Caco-2 (cell line): ENCODE measurements at places on chromosomes 2 and 18. TPM values are rescaled to one million over a fixed set of nuclear protein-coding genes. Genes with fewer than 3 reads are reported as not detected.
A peak's percentile ranks its signal among the peaks of the same experiment; 100 is the strongest.

The PTH2R gene
- 0.32 and 1.3 TPM in 2 replicates for total RNA-seq

The PAIP2B gene
- total RNA-seq = 9.1 and 9.9 TPM in 2 replicates

The NT5DC4 gene
- total RNA-seq = 3.3 and 4.0 TPM in 2 replicates

DNA sequence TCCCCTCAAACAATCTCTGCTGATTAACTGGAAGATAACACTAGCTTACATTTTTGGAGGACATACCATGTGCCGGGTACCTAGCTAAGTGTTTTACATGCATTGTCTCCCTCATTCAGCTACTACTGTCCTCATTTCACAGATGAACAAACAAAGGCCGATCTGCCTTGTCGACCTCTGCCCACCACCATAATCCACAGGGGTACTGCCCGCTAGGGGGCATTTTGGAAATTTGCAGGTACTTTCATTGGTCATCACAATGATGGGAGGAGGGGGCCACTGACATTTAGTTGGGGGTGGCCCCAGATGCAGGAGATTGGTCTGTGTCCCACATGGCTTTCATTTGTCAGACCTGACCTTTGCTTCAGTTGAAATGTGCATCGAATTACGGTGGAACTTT is 3.9 kb upstream of the TMEM163 start:
- DNase-seq = no peak
- no peak overlapping the region for H3K4me3 ChIP-seq
- H3K27me3 ChIP-seq = peaks cover 6% of the 10 kb centered on the region

DNA sequence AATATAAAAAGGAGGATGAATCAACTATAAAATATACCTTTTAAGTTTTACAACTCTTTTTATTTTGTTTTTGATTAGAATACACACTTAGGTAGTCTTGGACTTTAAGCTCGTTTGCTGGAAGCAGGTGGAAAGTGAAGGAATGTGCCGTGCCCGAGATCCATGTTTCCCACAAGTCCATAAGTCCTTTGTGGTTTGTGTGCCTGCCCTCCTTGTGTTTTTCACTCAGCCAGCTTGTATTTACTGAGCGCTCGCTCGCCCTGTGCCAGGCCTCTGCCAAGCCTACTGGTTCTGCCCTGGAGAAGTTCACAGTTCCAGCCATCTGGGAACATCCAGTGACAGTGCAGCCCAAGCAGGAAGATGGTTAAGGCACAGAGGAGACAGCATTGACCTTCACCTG is 142.6 kb downstream of the MGAT5 start:
- H3K4me1 ChIP-seq = no peaks in the 10 kb centered on the region
- DNase-seq = no peak
- H3K36me3 ChIP-seq = 0 out of 2 replicates have a peak, but pooled peaks cover 2% of the 10 kb centered on the region
- no peak overlapping the region for H3K27ac ChIP-seq
- H3K4me3 ChIP-seq = no peak overlapping the region

- no peaks in the 10 kb centered on the region for H3K36me3 ChIP-seq
- no peak overlapping the region for H3K27ac ChIP-seq
- H3K4me1 ChIP-seq = no peaks in the 10 kb centered on the region
- peaks cover 2% of the 10 kb centered on the region for H3K27me3 ChIP-seq
- no peak overlapping the region for H3K4me3 ChIP-seq
These were observed 148.1 kb downstream of the SLC4A3 start for GRCh38 chr2:219775506-219775905.

The LYG2 gene
- total RNA-seq = not detected in 2 replicates

DNA sequence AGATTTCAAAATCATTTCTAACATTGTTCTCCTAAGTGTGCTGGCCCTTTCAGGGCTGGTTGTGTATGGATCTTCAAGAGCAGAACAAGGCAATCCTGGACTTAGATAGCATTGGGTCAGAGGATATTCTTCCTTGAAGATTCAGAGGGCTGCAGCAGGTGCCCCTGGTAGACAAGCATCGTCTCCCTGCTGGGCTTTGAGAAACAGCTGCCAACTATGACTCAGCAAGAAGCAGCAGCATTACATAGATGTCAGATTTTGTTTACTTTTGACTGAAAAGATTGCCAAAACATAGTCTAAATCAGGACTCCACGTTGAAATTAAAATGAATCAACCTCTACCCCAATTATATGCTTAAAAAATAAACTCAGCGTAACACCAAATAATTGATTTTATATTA is 618.8 kb downstream of the SOCS6 start:
- H3K4me3 ChIP-seq = no peak overlapping the region
- H3K27me3 ChIP-seq = no peaks in the 10 kb centered on the region
- no peaks in the 10 kb centered on the region for H3K4me1 ChIP-seq
- no peak for DNase-seq
- H3K27ac ChIP-seq = no peak overlapping the region
- H3K36me3 ChIP-seq = no peaks in the 10 kb centered on the region

DNA sequence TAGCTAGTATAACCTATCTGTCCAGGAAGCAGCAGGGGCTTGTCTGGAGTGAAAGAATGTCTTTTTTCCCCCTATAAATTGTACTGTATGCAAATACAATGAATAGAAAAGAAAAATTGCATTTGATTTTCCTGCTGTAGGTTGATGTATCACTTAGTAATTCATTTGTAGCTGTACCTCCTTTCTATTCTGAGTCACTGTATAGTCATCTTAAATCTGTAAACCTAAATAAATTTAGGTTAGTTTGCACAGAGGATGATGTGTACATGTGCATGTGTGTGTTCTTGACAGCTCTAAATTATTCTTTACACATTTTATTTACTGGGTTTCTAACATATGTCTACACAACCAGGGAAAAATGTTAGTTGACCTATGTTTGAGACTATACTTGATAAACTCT is 478.7 kb upstream of the CNTNAP5 start:
- no peak overlapping the region for H3K4me3 ChIP-seq
- no peak overlapping the region for H3K27ac ChIP-seq
- no peak for DNase-seq
- H3K4me1 ChIP-seq = no peaks in the 10 kb centered on the region
- no peaks in the 10 kb centered on the region for H3K27me3 ChIP-seq

GRCh38 chr18:73007195-73007914 is 139.6 kb upstream of the NETO1 start:
- no peak overlapping the region for H3K27ac ChIP-seq
- H3K36me3 ChIP-seq = no peaks in the 10 kb centered on the region
- no peak overlapping the region for H3K4me3 ChIP-seq
- no peaks in the 10 kb centered on the region for H3K27me3 ChIP-seq
- DNase-seq = no peak

DNA sequence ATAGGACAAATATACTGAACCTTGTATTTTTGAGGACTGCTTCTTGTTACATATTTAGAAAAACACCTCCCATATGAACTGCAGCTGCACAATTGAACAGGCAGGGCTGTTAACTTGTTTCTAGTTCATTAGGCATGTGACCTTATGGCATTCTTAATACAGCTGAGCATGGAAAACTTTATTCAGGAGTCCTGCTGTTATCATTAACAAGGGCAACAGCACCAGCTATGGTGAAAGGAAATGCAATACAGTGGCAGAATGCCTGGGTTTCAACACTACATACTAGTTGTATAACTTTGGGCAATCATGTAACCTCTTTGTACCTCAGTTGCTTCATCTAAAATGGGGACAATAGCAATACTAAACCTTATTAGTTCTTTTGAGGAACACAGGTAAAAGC is 71.8 kb downstream of the GDF7 start:
- no peaks in the 10 kb centered on the region for H3K4me1 ChIP-seq
- no peaks in the 10 kb centered on the region for H3K27me3 ChIP-seq
- no peak for DNase-seq
- no peak overlapping the region for H3K27ac ChIP-seq

The CAVIN2 gene
- total RNA-seq = not detected in 2 replicates

- no peak overlapping the region for H3K27ac ChIP-seq
- peaks cover 5% of the 10 kb centered on the region for H3K4me1 ChIP-seq
- DNase-seq = no peak
- H3K36me3 ChIP-seq = no peaks in the 10 kb centered on the region
- no peak overlapping the region for H3K4me3 ChIP-seq
These were observed 156.7 kb downstream of the WDSUB1 start for GRCh38 chr2:159129824-159130223.

- peaks cover 4% of the 10 kb centered on the region for H3K36me3 ChIP-seq
These were observed 50.3 kb upstream of the FOSL2 start for GRCh38 chr2:28342081-28342967.

- H3K27ac ChIP-seq = no peak overlapping the region
- no peaks in the 10 kb centered on the region for H3K36me3 ChIP-seq
- H3K27me3 ChIP-seq = no peaks in the 10 kb centered on the region
- H3K4me3 ChIP-seq = no peak overlapping the region
- peaks cover 14% of the 10 kb centered on the region for H3K4me1 ChIP-seq
These were observed 4.1 kb downstream of the MTA3 start for GRCh38 chr2:42572297-42573081.

The ALPG gene
- total RNA-seq = 1.9 and 2.5 TPM in 2 replicates

The ZSCAN30 gene
- 11.9 and 14.1 TPM in 2 replicates for total RNA-seq

DNA sequence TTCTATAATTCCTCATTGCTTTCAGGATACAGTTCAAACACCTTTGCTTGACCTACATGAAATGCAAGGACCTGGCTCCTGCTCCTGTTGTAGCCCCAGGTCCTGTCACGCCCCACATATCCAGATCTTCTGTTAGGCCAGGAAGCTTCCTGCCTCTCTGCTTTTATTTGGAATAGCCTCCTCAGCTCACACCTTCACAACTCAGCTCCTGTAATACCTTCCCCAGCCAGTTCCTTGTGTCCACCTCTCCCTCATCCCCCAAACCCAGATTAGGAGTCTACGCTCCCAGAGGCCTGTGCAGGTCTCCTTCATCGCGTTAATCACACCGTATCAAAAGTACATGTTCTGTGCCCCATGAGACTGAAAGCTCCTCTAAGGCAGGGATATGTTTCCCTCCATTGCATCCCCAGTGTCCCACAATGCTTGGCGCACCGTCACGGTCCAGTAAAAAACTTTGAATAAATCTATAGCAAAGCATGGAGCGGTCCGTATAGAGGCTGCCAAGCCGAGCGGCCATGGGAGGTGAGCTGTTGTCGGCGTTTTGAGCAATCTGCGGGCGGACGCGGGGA is 371 bp downstream of the MDH1B start:
- peak; percentile 22 for DNase-seq
- no peaks in the 10 kb centered on the region for H3K4me1 ChIP-seq
- H3K27me3 ChIP-seq = no peaks in the 10 kb centered on the region

The NDUFS1 gene
- 123 TPM in 2 replicates for total RNA-seq

DNA sequence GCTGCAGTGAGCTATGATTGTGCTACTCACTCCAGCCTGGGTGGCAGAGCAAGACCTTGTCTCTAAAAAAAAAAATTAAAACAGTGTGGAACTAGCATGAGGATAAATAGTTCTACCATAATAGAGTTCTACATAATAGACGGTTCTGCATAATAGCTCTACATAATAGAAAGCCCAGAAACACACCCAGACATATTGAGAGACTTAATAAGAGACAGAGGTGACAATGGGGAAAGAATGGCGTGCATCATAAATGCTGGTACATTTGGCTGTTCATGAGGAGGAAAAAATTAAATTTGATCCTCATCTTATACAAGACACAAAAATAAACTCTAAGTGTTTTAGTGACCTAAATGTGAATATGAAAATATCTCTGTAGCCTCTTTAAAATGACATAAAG is 58.5 kb downstream of the PTRHD1 start:
- no peak overlapping the region for H3K4me3 ChIP-seq
- no peaks in the 10 kb centered on the region for H3K27me3 ChIP-seq
- DNase-seq = no peak
- H3K4me1 ChIP-seq = peaks cover 6% of the 10 kb centered on the region

The MARCHF4 gene
- not detected in 2 replicates for total RNA-seq

GRCh38 chr2:65019675-65020195 is 30.5 kb downstream of the SLC1A4 start:
- no peak overlapping the region for H3K4me3 ChIP-seq
- no peaks in the 10 kb centered on the region for H3K36me3 ChIP-seq
- DNase-seq = no peak
- H3K27ac ChIP-seq = no peak overlapping the region
- no peaks in the 10 kb centered on the region; the same call in 1 of the 2 replicates for H3K27me3 ChIP-seq

- no peaks in the 10 kb centered on the region for H3K27me3 ChIP-seq
- no peaks in the 10 kb centered on the region for H3K36me3 ChIP-seq
- H3K4me1 ChIP-seq = peaks cover 9% of the 10 kb centered on the region; the same call in 1 of the 2 replicates
- H3K27ac ChIP-seq = no peak overlapping the region
These were observed 594.0 kb upstream of the VRK2 start for GRCh38 chr2:57452634-57453033.

GRCh38 chr18:56393870-56394269 is 244.5 kb downstream of the TXNL1 start:
- no peak overlapping the region for H3K27ac ChIP-seq
- H3K4me3 ChIP-seq = no peak overlapping the region
